Liver (tissue), 10 donors: ENCODE measurements at places on chromosomes 3 and 15.

GRCh38 chr15:27843146-27843545 lies 256.0 kb downstream of the OCA2 start:
- DNase-seq = no peak

DNA sequence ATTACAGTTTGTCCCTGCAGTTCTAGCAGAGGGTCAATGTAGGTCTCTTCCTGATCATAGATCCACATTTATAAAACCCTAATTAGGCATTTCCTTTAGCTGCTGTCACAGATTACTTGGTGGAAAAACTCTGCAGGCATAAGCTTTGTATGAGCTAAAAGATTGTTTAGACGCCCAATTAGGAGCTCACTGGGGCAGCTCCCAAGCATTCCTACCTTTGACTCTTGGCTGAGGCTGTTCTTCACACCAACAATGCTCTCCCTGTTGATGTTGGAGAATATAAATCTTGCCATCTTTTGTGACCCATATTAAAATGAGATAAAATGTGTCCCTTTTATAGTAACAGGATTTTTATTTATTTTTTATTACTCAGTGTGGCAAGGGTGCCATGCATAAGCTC lies 148.3 kb upstream of the TRIM42 start:
- DNase-seq = no peak

DNA sequence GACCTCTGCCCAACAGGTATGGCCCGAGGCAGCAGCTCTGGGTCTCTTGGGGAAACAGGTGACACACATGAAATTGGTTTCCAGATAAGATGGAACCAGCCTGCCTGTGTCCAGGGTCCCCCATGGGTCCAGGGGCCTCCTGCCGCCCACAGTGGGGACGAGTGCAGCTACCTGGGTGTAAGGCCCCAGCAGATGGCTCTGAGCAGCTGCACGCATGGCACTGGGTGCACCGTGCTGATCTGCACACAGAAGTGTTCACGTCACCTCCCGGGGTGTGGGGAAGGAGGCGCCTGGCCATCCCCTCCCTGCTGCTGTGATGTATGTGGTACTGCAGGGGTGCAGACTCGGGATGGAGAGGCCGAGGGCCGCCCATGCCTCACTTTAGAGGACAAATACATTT lies 63.6 kb downstream of the NIPA2 start:
- DNase-seq = no peak

GRCh38 chr3:125032683-125033082 lies 23.1 kb downstream of the HEG1 start:
- DNase-seq = no peak

DNA sequence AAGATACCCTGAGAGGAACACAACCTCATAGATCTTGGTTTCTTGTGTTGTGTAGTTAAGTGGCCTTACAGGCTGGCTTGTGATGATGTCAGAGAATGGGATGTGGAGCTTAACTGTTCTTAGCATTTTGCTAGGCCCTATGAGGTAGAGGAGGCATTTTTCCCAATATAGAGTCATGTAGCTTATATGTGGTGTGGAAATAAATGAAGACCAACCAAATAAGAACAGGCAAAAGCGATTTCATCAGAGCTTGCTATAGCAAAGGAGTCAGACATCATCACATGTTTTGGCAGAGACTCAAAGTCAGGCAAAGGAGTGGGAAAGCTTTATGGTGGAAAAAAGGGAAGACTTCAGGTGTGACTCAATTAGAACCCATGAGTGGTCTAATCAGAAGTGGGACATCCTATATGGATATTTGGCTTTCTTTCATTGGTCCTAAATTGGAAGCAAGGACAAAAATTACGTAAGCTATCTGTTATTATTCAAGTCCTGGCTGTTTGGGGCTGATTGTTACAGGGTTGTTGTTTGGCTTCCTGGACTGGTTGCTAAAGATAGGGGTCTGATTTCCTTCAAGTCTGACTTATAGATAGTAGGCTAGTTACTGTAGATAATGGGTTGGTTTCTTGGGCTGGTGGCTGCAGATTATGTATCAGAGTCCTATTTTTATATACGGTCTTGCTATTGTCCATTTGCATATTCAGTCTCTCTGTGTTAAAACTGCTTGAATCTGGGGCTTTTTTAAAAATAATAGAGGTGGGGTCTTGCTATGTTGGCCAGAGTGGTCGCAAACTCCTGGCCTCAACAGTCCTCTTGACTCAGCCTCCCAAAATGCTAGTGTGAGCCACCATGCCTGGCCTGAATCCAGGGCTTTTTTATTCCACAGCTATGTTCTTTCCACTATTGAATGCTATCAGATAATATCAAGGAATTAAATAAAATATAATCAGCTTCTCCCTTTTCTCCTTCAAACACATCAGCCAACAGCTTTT lies 30.3 kb upstream of the SETD2 start:
- DNase-seq = no peak

GRCh38 chr3:150984066-150984465 lies 11.5 kb upstream of the CLRN1 start:
- no peak for DNase-seq

GRCh38 chr15:73386886-73387506 lies 18.2 kb upstream of the HCN4 start:
- DNase-seq = no peak

GRCh38 chr3:98917608-98918007 lies 16.1 kb upstream of the DCBLD2 start:
- DNase-seq = no peak

DNA sequence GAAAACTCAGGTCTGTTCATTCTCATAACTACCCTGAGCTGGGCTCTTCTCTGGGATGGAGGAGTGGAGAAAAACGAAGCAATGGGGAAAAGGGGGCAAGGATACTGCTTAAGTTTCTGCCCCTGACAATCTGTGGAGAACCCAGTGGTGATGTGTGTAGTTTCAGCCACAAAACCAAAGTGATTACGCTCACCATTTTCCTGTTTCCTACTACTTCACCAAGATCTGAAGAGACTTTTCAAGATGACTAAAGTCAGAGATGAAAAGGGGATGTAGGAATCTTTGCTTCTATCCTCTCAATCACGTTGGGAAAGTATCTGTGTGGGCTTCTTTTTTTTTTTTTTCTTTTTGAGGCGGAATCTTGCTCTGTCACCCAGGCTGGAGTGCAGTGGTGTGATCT lies 8.3 kb upstream of the UBE2E1 start:
- no peak for DNase-seq

DNA sequence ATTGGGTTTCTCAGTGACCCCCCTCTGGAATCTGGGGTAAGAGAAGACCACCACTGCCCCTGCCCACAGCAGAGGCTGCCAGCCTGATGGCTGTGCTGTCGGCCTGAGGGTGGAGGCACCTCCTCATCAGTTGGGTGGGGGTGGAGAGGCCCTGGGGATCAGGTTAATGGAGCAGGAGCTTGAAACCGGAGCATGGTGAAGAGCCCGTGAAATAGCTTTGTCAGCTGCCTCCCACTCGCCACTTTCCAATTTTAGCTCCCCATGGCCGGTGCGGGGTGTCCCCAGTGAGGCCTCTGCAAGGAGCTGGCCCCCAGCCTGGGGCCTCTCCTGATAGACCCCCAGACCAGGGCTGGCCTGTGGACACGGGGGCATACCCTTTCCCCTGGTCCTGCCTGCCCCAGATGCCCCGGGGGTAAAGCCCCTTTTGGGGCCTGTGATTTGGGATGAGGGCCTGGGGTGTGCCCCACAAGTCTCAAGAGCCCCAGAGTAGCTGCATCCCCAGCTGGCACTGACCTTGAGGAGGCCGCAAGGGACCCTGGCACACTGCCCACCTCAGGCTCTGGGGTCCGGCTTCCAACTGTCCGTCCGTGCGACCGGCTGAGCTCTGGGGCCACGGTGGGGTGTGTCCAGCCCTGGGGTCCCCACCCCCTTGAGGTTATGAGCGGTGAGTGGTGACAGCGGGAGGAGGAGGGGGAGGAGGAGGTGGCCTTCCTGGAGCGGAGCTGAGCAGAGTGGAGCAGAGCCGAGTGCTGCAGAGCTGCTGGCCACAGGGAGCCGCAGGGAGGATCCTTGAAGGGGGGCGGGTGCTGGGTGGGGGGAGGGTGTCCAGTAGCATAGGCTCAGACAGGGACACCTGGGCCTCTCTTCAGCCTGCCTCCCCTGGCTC lies at the start of gene HHATL:
TSS of gene HHATL (minus strand) at position 733 of the 886 bp plus-strand sequence. CDS start 1,972 bp downstream, outside the sequence.
- DNase-seq = no peak

DNA sequence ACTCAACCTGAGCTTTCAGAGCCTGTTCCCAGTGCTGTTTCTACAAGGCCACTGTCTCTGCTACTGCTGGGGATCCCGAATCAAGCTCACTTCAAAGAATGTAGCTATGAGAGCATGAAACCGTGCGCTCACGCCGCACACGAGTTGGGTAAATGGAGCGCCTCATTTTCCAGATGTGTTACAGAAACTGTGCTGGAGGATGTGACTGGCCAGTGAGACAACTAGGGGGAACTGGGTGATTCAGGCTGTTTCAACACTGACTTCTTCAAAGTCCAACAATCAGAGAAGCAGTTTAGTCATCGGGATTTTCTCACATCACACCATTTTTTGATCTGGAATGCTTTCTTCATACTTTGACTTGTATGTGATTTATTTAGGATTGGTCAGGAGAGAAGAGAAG lies 3.5 kb downstream of the ZNF710 start:
- DNase-seq = no peak

DNA sequence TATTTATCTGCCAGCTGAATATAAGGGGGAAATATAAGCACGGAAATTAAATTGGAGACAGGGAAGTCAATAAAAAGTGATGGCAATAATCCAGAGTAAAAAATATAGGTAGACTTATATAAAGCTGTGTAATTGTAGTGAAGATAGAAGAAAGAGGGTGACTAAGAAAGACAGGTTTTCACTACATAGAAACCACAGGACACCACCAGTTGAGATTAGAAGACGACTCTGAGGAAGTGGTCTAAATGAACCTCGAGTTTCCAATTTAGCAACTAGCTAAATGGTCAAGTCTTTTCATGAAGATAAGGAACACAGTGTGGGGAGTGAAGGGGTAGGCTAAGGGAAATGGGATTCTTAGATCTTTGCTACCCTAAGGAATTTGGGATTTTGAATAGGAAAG lies 188.8 kb upstream of the ARL6 start:
- DNase-seq = no peak

DNA sequence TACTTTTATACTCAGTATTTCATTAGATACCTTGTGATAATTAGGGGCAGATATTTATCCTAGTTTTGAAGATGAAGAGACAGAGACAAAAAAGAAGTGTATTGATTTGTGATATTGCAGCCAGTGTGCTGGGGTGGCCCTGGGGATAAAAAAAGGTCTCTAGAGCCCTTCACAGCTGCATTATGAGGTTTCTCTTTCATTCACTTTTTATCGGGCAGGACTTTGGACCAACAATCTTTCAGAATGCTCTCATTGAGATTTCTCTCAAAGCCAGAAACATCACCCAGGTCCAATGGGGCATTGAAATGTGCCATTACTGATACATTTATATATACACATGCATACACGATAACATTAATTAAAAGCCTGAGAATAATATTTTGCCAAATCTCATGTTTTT lies 20.5 kb upstream of the SELENOT start:
- no peak for DNase-seq

DNA sequence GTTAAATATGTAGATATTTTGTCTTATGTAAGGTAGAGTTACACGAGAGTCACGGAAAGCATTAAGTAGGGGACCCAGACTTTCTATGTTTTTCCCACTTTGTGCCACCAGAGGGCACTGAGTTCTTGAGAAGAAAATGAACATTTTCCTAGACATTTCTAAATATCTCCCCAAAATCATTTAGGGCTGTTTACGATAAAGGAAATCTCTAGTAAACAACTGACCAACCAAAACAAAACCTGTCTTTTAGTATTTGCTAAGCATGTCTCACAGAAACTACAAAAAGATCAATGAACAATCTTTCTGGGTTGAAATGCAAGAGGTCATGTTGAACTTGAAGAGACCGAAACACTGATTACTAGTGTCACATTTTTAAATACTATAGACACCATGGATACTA lies 16.1 kb downstream of the POU1F1 start:
- no peak for DNase-seq

DNA sequence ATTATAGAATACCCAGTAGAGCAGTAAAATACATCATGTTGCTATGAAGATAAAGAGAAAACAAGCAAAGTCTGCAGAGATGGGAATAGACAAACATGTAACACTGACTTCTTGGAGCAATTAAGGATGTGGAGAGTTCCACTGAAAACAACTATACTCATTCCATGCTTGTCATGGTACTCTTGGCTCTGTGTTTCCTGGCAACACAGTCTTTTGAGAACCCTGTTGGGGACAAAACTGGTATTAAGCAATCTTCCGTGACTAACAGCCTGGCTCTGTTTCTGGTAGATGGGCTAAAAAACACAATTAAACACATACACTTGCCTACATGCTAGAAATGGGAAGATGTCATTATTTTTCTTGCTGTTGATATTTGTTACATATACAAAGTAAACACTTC lies 1212.3 kb upstream of the GBE1 start:
- no peak for DNase-seq

- DNase-seq = no peak
Measured at GRCh38 chr15:88932875-88933330, 19.7 kb upstream of the MFGE8 start.

GRCh38 chr3:49122451-49122850 lies 1.8 kb upstream of the USP19 start:
- no peak for DNase-seq

GRCh38 chr3:179528772-179529171 lies 34.0 kb upstream of the ACTL6A start:
- DNase-seq = no peak

- DNase-seq = no peak
Measured at GRCh38 chr3:151568184-151568583, 107.3 kb upstream of the IGSF10 start.

DNA sequence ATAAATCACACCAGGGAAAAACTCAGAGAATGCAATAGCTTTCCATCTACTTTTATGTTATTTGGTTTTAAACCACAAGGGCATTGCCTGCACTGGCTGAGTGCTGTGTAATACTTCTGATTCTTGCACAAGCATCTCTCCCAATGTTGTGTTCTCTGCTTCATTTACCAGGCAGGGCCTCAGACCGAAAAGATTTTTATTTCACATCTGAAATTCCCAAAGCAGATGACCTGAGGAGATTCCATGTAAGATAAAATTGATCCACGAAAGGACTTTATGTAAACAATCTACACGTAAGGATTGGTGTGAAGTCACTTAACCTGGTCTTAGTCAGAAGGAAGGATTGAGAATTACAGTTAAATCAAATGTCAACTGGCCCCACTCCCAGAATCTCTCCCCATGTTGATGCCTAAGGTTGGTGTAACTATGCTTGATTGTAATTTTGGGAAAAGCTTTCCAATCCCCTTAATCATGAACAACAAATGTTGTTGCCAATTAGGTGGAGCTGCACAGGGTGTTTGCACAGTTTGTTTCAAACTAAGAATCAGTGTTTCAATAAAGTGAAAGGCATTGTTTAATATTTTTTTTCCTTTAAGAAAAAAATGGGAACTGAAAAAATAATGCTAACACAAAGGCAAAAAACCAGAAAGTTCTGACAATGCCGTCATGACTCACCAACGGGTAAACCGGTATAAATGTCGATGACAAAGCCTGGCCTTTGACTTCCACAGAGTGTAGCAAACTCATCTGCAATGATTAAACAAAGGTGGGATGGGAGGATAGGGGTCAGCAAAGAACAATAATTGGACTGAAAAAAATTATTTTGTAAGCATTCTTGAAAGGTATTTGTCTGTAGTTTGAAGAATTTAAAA lies 128.6 kb downstream of the DUT start:
- no peak for DNase-seq

GRCh38 chr15:83310521-83311456 lies 26.3 kb upstream of the BNC1 start:
- no peak for DNase-seq

GRCh38 chr3:111392894-111393398 lies 149.1 kb upstream of the CD96 start:
- no peak for DNase-seq
